ENCODE measurements at places on chromosomes 5 and 9.

- no peak for DNase-seq
Observed at GRCh38 chr5:132422720-132423437, 53.4 kb downstream of the SLC22A5 start.

DNA sequence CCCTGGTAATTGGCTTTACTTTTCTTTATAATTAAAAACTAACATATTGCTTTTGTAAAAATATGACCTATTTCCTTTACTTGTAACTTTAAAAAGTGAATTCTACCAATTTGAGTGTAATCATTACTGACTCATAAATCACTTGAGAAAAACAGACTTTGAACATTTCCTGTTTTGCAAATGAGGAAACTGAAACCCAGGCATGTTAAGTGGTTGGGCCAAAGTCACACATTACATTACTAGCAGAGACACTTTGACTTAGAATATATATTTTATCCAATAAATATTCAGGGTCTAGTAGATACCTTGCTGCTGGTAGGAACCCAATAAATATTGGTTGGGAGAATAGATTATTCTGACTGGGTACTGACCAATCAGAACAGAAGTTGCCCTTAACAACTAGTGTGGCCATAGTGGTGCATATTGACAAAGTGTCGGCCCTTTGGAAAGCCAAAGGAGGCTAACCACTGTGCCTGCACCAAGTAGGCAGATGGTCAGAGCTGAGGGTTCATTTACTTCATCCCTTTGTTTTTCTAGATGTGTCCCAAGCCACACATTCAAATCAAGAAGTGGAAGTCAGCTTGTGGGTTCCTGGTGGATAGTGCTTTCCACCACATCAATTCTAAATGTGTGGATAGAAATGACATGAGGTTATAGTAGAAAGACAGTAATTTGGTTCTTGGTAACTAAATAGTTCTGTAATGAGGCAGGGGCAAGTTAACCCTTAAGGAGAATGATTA is 365.1 kb upstream of the RIOK2 start:
- DNase-seq: no peak

DNA sequence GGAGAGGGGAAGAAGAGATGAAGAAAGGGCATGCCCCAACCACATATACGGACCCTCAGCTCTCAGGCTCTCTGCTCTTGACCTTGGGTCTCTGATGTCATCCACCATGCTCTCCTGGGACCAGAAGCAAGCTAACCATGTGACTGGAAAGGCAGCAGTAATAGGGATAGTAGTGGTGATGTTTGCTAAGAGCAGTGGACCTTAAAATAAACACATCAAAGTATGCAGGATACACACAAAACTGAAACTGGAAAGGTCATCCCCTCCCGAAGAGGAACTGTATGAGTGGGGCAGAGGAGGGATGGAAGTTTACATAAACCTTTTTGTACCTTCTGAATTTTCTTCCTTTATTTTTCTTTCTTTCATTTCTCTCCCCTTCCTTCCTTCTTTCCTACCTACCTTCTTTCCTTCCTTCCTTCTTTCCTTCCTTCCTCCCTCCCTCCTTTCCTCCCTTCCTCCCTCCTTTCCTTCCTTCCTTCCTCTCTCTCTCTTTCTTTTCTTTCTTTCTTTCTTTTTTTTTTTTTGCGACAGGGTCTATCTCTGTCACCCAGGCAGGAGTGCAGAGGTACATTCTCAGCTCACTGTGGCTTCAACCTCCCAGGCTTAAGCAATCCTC is 8.1 kb upstream of the PTPN3 start:
- DNase-seq: no peak

DNA sequence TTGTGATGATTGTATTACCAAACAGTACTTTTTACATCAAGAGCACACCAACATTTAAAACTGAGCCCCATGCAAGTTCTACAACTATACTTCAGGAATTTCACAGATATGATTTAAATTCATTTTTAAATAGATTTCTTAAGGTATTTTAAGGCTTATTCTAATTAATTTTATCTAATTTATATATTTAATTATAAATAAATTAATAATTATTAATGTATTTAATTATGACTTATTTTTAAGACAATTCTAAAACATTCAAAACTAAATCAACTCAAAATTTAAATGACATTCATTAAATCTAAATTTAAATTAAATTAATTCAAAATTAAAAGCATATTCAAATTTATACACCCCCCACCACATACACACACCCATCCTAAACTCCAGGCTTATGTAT is 299.2 kb downstream of the NFIB start:
- DNase-seq: no peak

Data from SK-N-MC (cell line).